Activated CD8-positive, alpha-beta T cell treated with anti-CD3 and anti-CD28 coated beads, Interleukin-2, amount 10 ng/mL, durations not matched to agents 7 days and 5 days (primary cell): ENCODE measurements at places on chromosomes 16 and 17. TPM values are rescaled to one million over a fixed set of nuclear protein-coding genes. Genes with fewer than 3 reads are reported as not detected.

DNA sequence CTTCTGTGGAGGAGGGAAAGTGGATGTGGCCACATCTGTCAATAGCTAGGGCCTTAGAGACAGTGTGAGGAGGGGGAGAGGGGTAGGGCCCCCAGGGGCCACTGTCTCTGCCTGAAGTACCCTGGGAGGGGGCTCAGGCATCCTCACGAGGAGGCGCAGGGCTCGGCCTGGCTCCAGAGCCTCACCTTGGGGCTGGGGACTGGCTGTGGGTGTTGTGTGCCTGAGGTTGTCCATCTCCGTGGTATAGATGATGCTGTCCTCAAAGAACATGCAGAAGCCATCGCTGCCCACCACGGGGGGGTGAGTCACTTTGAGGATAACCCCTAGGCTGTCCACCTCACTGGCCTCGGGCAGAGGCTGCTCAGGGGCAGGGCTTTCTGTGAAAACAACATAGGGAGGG, 12.1 kb downstream of the PLEKHG4 start:
- no peak overlapping the region for H3K4me3 ChIP-seq
- H3K27ac ChIP-seq: no peak overlapping the region
- peaks cover 14% of the 10 kb centered on the region for H3K4me1 ChIP-seq
- H3K27me3 ChIP-seq: peaks cover 2% of the 10 kb centered on the region
- no peaks in the 10 kb centered on the region for H3K36me3 ChIP-seq

- H3K4me3 ChIP-seq: no peak overlapping the region
- peaks cover 17% of the 10 kb centered on the region for H3K4me1 ChIP-seq
- no peak overlapping the region for H3K27ac ChIP-seq
Measured at GRCh38 chr16:4544473-4544872, 5.9 kb upstream of the CDIP1 start.

GRCh38 chr16:68834550-68834949, 8.8 kb upstream of the TANGO6 start:
- H3K4me3 ChIP-seq: no peak overlapping the region
- peaks cover 9% of the 10 kb centered on the region for H3K27me3 ChIP-seq
- no peaks in the 10 kb centered on the region for H3K36me3 ChIP-seq
- no peaks in the 10 kb centered on the region for H3K4me1 ChIP-seq

DNA sequence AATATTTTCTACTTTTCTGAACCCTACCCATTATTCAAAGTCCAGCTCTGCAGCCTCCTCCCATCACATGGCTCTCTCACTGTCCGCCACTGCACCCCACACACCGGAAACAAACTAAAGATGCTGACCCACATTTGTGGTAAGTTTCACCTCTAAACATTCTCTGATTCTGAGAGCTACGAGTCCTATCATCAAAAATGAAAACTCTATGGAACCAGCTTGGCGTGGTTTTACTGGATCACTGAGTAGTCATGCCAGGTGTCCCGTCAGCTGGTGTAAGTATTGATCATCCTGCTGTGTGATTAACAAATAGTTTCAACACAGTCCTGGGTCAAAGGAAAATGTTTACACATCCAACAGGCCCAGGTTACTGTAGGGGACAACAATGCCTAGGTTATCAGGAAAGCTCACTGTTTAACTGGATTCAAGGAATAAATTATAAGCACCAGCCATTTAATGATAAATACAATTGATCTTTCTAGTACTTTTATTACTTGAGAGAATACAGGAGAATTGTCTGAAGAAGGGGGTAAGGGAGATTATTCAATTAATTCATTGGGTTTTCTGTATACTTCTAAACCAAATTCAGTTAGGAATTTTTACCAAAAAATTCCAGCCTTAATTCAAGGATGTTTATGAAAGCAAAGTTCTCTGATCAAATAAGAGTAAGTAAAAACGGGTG, 33.9 kb downstream of the CYTH1 start:
- H3K27me3 ChIP-seq: no peaks in the 10 kb centered on the region
- peak overlapping the region; percentile 84 for H3K27ac ChIP-seq
- peak; percentile 68 for DNase-seq
- H3K4me3 ChIP-seq: peak overlapping the region; percentile 65

DNA sequence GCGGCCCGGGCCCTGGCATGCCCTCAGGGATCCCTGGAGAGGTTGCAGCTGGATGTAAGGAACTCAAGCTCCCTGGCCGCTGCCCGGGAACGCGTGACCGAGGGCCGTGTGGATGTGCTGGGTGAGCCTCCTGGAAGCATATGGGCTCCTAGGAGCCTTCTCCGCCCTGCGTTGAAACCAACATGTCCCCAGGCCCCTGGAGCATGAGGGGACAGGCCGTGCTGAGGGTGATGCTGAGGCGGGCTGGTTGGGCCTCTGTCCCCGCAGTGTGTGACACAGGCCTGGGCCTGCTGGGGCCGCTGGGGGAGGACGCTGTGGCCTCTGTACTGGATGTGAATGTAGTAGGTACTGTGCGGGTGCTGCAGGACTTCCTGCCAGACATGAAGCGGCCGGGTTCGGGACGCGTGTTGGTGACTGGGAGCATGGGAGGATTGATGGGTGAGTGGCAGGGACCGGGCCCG, 5.7 kb upstream of the HSD17B1 start:
- peak overlapping the region; percentile 6 for H3K27ac ChIP-seq
- no peaks in the 10 kb centered on the region for H3K27me3 ChIP-seq
- peaks cover 6% of the 10 kb centered on the region for H3K36me3 ChIP-seq

DNA sequence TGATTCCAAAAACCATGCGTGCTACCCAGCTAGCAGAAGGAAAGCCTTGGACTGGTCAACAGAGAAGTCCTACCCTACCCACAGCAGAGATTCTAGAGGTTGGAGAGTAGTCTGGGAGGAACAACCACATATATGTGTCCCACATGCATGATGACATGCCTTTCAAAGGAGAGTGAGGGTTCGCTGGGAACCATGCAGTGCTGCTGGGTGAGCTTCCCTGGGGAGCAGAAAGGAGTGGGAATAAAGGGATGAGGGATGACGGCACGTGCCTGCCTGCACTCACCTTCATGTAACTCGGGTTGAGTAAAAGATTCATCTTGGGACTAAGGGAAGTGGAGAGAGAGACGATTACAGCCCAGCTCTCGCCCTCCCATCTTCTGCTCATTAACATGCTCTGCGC, 9.8 kb downstream of the CPSF4L start:
- peaks cover 5% of the 10 kb centered on the region for H3K36me3 ChIP-seq
- DNase-seq: no peak
- H3K27ac ChIP-seq: no peak overlapping the region
- H3K4me3 ChIP-seq: no peak overlapping the region
- H3K27me3 ChIP-seq: no peaks in the 10 kb centered on the region
- H3K4me1 ChIP-seq: no peaks in the 10 kb centered on the region

DNA sequence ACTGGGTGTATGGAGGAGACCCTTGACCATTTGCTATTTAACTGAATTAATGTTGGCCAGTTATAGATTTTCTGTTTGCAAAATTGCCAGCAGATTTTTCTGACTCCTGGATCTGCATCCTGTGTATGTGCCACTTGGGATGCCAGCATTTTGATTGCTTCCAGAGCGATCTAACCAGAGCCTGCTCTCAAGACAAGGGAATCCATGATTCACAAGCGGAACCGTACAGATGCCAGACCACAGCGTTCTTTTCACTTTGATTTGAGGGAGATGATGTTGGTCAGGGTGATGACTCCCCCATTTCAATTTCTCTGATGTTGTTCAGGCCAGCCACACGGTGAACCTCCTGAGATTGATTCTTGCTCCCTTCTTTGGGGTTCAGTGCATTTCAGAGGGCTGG, 228.7 kb downstream of the CDH13 start:
- H3K27me3 ChIP-seq: peaks cover 2% of the 10 kb centered on the region
- DNase-seq: no peak
- H3K27ac ChIP-seq: no peak overlapping the region

DNA sequence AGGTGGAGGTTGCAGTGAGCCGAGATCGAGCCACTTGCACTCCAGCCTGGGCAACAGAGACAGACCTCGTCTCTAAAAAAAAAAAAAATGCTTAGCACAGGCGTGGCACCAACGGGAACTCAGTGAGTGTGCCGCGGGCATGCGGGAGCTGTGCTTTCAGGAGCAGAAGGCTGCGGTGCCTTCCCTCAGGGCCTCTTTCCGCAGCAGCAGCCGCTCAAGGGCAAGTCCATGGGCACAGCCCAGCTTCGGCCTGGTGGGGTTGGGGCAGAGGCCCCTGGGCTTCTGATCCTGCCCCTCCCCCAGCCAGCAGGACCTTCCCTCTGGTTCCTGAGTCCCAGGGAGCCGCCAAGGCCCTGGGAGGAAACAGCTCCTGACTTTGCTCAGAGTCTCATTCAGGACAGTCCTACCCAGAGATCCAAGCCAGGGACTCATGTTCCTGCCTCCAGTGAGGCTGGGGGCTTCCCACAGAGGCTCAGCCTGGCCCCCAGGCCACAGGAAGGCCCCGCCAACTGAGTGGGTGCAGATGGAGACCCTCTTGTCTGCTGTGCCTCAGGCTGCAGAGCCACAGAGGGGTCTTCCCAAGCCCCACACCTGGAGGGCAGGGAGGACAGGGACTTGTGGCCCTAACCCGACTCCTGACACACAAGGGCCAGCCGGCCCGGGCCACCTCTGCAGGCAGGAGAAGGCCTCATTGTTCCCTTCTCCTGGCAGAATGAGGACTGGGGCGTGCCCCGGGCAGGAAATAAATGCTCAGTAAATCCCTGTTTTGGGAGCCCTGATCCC, 3.3 kb upstream of the ZG16B start:
- no peaks in the 10 kb centered on the region for H3K36me3 ChIP-seq
- no peaks in the 10 kb centered on the region for H3K27me3 ChIP-seq
- peaks cover 11% of the 10 kb centered on the region for H3K4me1 ChIP-seq

GRCh38 chr16:85350146-85350728, 238.0 kb upstream of the CIBAR2 start:
- no peaks in the 10 kb centered on the region for H3K4me1 ChIP-seq
- H3K27ac ChIP-seq: no peak overlapping the region
- DNase-seq: no peak
- no peaks in the 10 kb centered on the region for H3K36me3 ChIP-seq
- no peaks in the 10 kb centered on the region for H3K27me3 ChIP-seq

DNA sequence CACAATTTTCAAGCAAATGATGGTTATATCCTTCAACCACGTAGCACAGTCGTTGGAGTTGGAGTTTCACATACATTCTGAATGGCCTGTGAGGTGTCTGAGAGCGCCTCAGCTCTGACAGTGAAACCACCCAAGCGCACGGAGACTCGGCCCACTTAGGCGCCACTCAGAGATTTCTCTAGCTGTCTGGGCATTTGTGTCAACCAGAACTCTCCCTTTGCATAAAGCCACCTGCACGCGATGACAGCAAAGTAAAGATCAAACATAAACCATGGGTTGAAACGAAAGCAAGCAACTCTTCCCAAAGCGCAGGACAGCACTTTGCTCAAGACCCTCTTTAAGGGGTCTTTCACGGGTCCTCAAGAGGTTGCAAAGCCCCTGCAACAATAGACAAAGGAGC, 533 bp downstream of the SLC6A4 start:
- peak overlapping the region; percentile 53 for H3K4me3 ChIP-seq
- no peak overlapping the region for H3K27ac ChIP-seq
- DNase-seq: no peak
- peaks cover 31% of the 10 kb centered on the region for H3K4me1 ChIP-seq

GRCh38 chr17:82675476-82676245, 22.8 kb downstream of the RAB40B start:
- no peaks in the 10 kb centered on the region for H3K27me3 ChIP-seq
- H3K36me3 ChIP-seq: no peaks in the 10 kb centered on the region
- DNase-seq: no peak
- no peaks in the 10 kb centered on the region for H3K4me1 ChIP-seq
- H3K27ac ChIP-seq: no peak overlapping the region

- H3K27me3 ChIP-seq: no peaks in the 10 kb centered on the region
- H3K27ac ChIP-seq: peak overlapping the region; percentile 96
- peaks cover 64% of the 10 kb centered on the region for H3K4me1 ChIP-seq
- H3K4me3 ChIP-seq: peak overlapping the region; percentile 96
- no peak for DNase-seq
Measured at GRCh38 chr17:47188271-47188875, 722 bp downstream of the CDC27 start.

- DNase-seq: no peak
- H3K4me1 ChIP-seq: no peaks in the 10 kb centered on the region
- H3K27me3 ChIP-seq: no peaks in the 10 kb centered on the region
- H3K36me3 ChIP-seq: peaks cover 2% of the 10 kb centered on the region
- no peak overlapping the region for H3K4me3 ChIP-seq
- no peak overlapping the region for H3K27ac ChIP-seq
Measured at GRCh38 chr17:69300222-69300621, 26.7 kb downstream of the ABCA5 start.

GRCh38 chr17:72357764-72358365, 237.0 kb downstream of the SOX9 start:
- no peaks in the 10 kb centered on the region for H3K4me1 ChIP-seq
- H3K27ac ChIP-seq: no peak overlapping the region
- H3K36me3 ChIP-seq: no peaks in the 10 kb centered on the region

DNA sequence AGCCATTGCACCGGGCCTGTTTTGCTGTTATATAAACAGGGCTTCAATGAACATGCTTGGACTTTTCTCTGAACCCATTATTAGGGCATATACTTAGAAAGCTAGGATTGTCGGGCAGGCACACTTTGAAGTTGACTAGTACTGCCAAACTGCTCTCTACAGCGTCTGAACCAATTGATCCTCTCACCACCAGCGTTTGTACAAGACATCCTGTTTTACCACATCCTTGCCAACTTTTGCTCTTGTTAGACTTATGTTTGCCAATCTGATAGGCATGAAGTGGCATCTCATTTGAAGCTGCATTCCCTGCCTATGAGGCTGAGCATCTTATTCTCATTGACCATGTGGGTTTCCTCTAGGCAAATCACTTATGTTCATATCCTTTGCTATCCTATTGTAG, 7.4 kb upstream of the PPP1R9B start:
- peaks cover 7% of the 10 kb centered on the region for H3K27me3 ChIP-seq
- peaks cover 67% of the 10 kb centered on the region for H3K4me1 ChIP-seq
- peak overlapping the region; percentile 9 for H3K4me3 ChIP-seq
- peak overlapping the region; percentile 64 for H3K27ac ChIP-seq
- H3K36me3 ChIP-seq: no peaks in the 10 kb centered on the region

The ST6GALNAC2 gene
- not detected for total RNA-seq

The KRT39 gene
- total RNA-seq: not detected

The SCIMP gene
- total RNA-seq: not detected

The LLGL2 gene
- total RNA-seq: 19.3 TPM

The ITGAX gene
- 25.0 TPM for total RNA-seq

The C16orf89 gene
- total RNA-seq: not detected

The RAPGEFL1 gene
- 4.8 TPM for total RNA-seq

The CCL7 gene
- total RNA-seq: not detected

The TP53TG3B gene
- not detected for total RNA-seq

The SCARF1 gene
- total RNA-seq: 5.3 TPM

The KRTAP4-5 gene
- not detected for total RNA-seq

The PTX4 gene
- not detected for total RNA-seq

The TRAF7 gene
- 59.5 TPM for total RNA-seq
